ENCODE measurements at places on chromosomes 7 and 10. TPM values are rescaled to one million over a fixed set of nuclear protein-coding genes. Genes with fewer than 3 reads are reported as not detected.

GPR146 gene
- 1.3 TPM for total RNA-seq

TAS2R4 gene
- total RNA-seq = 16.6 TPM

PRKCQ gene
- 2.2 TPM for total RNA-seq

HMX2 gene
- total RNA-seq = not detected

XPNPEP1 gene
- 108 TPM for total RNA-seq

RTKN2 gene
- 9.7 TPM for total RNA-seq

SEMA3C gene
- 360 TPM for total RNA-seq

SPDYE5 gene
- not detected for total RNA-seq

SPOCK2 gene
- total RNA-seq = 18.5 TPM

SLC39A12 gene
- 2.5 TPM for total RNA-seq

FAM20C gene
- 31.0 TPM for total RNA-seq

ZNF518A gene
- total RNA-seq = 88.9 TPM

OPN1SW gene
- not detected for total RNA-seq

LRRD1 gene
- 3.8 TPM for total RNA-seq

Measured in parietal lobe (tissue), 2 donors.